ENCODE measurements at places on chromosomes 5 and 9.

DNA sequence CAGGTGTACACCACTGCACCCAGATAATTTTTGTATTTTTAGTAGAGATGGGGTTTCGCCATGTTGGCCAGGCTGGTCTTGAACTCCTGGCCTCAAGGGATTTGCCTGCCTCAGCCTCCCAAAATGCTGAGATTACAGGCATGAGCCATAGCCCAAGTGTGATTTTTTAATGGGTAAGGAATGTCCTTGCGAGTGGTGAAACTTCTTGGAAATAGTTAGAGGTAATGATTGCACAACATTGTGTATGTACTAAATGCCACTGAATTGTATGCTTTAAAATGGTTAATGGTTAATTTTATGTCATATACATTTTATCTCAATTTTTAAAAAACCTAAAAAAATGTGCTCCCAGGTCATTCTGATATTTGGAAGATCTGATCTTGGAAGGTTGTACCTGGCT lies 59.9 kb upstream of the IL6ST start:
- no peak for DNase-seq

GRCh38 chr5:8079056-8079455 lies 210.1 kb downstream of the MTRR start:
- DNase-seq = no peak

GRCh38 chr5:32504989-32505596 lies 60.6 kb upstream of the ZFR start:
- no peak for DNase-seq

GRCh38 chr5:174047472-174048099 lies 2.1 kb downstream of the NSG2 start:
- DNase-seq = no peak

DNA sequence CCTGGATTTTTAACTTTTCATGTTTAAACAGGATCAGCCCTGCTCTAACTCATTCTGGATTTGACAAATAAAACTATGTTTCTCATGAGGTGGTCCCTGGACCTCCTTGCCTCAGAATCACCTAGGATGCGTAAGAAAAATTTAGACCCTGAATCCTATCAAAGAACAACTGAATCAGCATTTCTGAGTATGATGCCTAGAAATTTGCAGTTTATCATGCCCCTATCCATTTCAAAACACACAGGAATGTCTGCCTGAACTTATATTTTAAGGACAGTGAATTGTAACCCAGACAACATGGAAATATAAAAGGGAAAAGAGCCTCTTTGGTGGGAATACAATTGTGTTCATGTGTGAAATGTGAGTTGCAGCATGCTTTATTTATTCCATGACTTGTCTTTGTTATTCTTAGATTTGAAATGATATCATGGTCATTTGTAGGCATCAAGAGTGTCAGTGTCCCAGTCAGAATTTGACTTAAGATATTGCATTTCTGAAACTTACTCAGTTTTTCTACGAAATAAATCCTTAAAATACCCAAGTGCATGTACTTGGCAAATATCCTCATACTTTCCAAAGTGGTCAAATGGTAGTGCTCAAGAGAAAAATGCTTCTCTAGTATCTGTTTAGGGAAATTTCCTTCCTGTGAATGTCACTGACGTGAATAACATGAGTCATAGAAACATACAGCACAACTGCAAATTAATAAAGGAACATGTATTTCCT lies 144.3 kb downstream of the GIN1 start:
- no peak for DNase-seq

- peak; percentile 63 for DNase-seq
These were observed at the start of gene FER for GRCh38 chr5:108747774-108748400. Gene FER (plus strand): TSS chr5:108747897. CDS start chr5:108798183, 50,286 bp downstream.

DNA sequence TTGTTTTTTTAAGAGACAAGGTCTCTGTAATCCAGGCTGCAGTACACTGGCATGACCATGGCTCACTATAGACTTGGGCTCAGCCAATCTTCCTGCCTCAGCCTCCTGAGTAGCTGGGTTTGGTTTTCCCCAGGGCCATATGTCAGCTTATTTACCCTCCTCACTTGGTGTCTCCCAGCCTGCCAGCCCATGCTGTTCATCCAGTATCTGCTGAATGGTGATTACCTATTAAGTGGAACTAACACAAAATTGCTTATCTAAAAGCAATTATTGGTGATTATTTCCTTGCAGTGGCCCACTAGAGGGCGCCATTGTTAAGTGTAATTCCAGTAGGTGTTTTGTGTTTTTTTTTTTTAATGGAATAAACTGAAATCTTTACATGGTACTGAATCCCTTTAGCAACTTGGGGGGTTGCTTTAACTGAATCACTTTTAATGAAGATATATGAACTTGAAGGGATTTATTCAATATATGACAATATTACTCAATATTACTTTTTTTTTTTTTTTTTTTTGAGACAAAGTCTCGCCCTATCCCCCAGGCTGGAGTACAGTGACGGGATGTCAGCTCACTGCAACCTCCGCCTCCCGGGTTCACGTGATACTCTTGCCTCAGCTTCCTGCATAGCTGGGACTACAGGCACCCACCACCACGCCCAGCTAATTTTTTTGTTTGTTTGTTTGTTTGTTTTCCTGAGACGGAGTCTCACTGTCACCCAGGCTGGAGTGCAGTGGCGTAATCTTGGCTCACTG lies 13.8 kb downstream of the EXOSC2 start:
- peak; percentile 89 for DNase-seq

GRCh38 chr9:97980918-97981845 lies 2.0 kb upstream of the ANP32B start:
- DNase-seq = no peak

DNA sequence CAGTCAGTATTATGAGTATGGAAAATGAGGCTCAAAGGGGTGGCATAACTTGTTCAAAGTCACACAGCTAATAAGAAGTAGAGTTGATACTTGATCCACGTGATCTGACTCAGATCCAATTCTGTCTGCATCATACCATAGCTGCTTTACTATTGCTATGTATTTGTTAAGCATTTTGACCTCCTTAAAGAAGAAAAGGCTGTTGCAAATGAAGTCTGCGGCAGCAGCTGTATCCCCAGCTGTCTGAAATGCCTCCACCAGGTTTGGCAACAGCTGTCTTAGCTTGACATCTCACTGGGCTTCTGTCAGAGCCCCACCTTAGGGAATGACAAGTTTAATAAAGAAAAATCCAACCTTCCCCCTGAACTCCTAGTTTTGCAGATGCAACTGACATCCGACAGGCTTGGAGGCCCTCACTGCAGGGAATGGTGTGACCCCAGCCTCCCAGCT lies 75.6 kb upstream of the SLC44A1 start:
- DNase-seq = no peak

GRCh38 chr5:83118471-83118870 lies 41.1 kb downstream of the XRCC4 start:
- DNase-seq = no peak

DNA sequence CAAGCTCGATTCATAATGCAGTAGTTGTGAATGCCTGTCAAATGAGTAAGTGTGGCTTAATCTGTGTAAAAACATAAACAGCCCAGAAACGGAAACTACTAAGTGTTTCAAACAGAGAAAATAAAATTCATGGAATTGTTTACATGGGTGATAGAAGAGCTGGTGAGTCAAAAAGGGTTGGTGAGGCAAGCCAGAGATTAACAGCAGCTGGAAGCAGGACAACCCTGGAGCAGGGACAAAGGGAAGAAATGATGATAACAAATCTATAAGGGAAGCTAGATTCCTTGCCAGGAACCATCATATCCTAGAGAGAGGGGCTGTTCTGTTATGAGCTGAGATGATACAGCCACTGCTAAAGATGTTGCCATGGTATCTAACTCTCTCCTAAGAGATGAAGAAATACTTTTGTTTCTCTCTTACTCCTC lies 18.0 kb upstream of the PRR16 start:
- DNase-seq = no peak

GRCh38 chr9:1962122-1962521 lies 53.0 kb upstream of the SMARCA2 start:
- no peak for DNase-seq

GRCh38 chr9:133888048-133888808 lies 103.9 kb downstream of the VAV2 start:
- DNase-seq = no peak

DNA sequence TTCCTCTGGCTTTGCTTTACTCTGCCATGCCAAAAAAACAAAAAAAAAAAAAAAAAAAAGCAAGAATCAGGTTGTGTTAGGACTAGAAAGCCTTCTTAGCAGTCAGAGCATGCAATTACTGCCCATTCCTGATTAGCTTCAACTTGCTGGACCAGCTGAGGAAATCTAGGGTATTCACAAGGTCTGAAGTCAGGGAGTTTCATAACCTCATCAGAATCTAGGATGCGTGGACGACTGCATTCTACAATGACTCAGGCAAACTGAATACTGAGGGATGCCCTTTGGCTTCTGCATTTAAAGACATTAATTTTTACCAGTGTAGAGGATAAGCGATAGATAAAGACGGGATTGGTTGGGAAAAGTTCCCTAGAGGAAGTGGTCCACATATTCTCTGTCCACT lies 39.2 kb upstream of the SHOC1 start:
- DNase-seq = no peak

DNA sequence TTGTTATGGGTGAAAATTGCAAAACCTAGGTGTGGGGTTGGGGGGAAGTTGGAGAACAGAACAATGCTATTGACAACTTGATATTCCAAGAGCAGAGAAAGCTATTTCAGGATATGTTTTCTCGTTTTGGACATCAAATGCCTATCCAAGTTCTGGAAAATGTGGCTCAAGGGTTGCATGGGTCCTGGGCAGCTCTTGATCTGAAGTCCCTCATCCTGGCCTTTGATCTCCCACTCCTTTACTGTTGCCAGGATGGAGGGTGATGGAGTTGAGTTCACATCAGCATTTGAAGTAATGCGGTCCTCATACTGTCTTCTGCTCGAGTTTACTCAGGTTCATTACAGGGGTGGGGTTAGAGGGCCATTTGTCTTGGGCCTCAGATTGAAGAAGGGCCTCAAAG lies 76.9 kb upstream of the RPS23 start:
- no peak for DNase-seq

DNA sequence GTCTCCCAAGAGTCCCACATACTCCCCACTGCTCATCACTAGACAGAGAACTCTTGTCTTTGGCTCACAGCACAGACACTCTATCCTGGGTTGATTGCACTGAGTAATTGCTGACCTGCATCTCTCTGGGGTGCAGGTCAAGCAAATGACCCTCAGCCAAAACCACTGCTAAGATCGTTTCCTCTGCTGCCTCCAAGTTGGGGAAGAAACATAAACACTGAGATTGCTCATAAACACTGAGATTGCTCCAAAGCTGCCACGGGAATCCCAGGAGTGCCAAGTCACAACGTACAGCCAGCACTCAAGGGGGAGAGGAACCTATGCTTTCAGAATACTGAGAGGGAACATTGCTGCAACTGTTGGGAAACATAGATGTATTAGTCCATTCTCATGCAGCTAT lies 1402.1 kb upstream of the ACO1 start:
- DNase-seq = no peak

- no peak for DNase-seq
These were observed 12.5 kb upstream of the NKX2-5 start for GRCh38 chr5:173247510-173247909.

- DNase-seq = no peak
These were observed 362.7 kb downstream of the OSTF1 start for GRCh38 chr9:75451045-75451444.

- peak; percentile 62 for DNase-seq
These were observed 9.1 kb upstream of the IRF1 start for GRCh38 chr5:132499440-132500243.

GRCh38 chr5:16944816-16945562 lies 8.9 kb upstream of the MYO10 start:
- DNase-seq = no peak

DNA sequence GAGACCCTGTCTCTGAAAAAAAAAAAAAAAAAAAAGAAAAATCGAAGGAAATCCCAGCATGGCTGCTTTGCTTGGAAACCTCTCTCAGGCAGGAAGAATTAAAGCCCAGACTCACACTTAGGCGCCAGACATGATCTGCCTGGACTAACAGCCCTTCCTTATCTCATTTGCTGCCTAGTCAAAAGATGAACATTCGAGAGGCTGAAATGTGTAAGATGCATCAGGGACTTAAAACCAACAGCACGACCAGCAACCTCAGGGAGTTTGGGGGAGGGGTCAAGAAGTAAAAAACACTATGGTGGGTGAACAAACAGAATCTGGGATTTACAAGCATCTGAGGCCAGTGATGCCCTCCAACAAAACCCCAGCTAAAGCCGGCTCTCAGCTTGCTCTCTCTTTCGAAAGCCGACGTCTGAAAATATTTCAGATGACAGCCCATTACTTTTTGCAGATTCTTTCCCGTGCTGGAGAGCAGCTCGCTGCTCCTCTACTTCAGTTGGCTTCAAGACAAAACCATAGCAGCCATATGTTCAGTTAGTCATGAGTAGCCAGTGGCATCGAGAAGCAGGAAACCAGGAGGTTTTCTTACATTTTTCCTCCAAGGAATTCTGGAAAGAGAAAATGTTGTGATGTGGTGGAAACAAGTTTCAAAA lies 249.9 kb downstream of the MARCHF11 start:
- DNase-seq = no peak

GRCh38 chr9:117425566-117425965 lies 10.7 kb upstream of the ASTN2 start:
- no peak for DNase-seq

DNA sequence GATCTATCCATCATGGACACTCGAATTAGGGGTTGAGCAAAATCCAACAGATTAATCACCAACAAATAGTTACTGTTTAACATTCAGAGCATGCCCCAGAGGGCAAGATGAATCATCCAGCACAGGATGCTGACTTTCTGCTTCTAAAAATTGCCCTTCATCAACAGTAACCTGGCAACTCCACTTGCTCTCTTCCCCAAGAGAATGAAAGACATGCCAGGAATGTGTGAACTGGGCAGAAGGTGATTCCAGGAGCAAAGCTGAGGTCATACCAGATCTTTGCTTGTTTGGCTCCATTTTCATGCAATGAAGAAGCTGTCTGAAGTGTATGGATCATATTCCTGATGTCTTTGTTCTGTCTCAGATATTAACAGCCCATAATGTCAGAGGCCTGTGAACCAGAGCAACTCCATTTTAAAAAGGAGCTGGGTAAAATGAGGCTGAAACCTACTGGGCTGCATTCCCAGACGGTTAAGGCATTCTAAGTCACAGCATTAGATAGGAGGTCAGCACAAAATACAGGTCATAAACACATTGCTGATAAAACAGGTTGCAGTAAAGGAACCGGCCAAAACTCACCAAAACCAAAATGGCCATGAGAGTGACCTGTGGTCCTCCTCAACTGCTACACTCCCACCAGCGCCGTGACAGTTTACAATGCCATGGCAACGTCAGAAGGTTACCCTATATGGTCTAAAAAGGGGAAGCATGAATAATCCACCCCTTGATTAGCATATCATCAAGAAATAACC lies 2.5 kb upstream of the ZNF367 start:
- DNase-seq = no peak

DNA sequence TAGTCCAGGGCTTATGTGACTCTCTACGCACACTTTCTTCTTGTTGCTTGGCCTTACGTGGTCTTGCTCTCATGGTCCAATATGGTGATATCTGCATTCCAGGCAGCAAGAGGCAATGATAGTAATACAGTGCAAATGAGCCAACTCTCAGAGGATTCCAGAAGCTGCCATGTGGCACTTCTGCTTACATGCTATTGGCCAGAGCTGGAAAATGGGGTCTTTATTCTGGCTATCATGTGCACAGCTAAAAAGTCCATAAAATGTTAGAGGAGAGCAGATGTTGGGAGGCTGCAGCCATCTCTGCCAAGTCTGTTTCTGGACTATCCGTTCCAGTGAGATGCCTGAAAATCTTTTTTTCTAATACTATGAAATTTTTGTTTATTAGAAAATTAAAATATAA lies 2.9 kb upstream of the SEPTIN8 start:
- peak; percentile 4 for DNase-seq

- no peak for DNase-seq
These were observed 525.9 kb upstream of the CLINT1 start for GRCh38 chr5:158384535-158385481.

GRCh38 chr5:94857111-94857510 lies 238.6 kb downstream of the SLF1 start:
- no peak for DNase-seq

Data from activated effector memory CD4-positive, alpha-beta T cell treated with anti-CD3 and anti-CD28 coated beads, Interleukin-2, amount 50 U/mL, for 16 hours (primary cell).